H4 (cell line): ENCODE measurements at places on chromosomes 16 and 17. TPM values are rescaled to one million over a fixed set of nuclear protein-coding genes. Genes with fewer than 3 reads are reported as not detected.

RTN4RL1 gene
- total RNA-seq = 0.48 and 1.3 TPM in 2 replicates

ATP5PD gene
- total RNA-seq = 595 and 655 TPM in 2 replicates

KRT27 gene
- not detected in 2 replicates for total RNA-seq

SKAP1 gene
- total RNA-seq = not detected in 2 replicates

IGFBP4 gene
- 6.2 and 7.2 TPM in 2 replicates for total RNA-seq

HSD17B2 gene
- total RNA-seq = 1.0 and 1.1 TPM in 2 replicates

CNGB1 gene
- total RNA-seq = 0.06 TPM in 1 of 2 replicates, not detected in the other

KRTAP4-1 gene
- total RNA-seq = not detected in 2 replicates

ADPRM gene
- 8.5 and 8.8 TPM in 2 replicates for total RNA-seq

WDR90 gene
- 2.5 and 4.8 TPM in 2 replicates for total RNA-seq

CASKIN1 gene
- 0.02 TPM in 2 replicates for total RNA-seq

TAF15 gene
- total RNA-seq = 17.8 and 19.8 TPM in 2 replicates

GRAP gene
- 0.23 TPM in 1 of 2 replicates, not detected in the other for total RNA-seq

C16orf89 gene
- 1.0 and 3.6 TPM in 2 replicates for total RNA-seq

MMP2 gene
- total RNA-seq = 278 and 283 TPM in 2 replicates

TBC1D28 gene
- not detected in 2 replicates for total RNA-seq

HBQ1 gene
- total RNA-seq = not detected in 2 replicates

WDR81 gene
- total RNA-seq = 10.1 and 10.5 TPM in 2 replicates
